Type B pancreatic cell (in vitro differentiated cells): ENCODE measurements at places on chromosomes 16 and 17. TPM values are rescaled to one million over a fixed set of nuclear protein-coding genes. Genes with fewer than 3 reads are reported as not detected.

The MGAT5B gene
- total RNA-seq, result 3.0 and 15.9 TPM in 2 replicates

DNA sequence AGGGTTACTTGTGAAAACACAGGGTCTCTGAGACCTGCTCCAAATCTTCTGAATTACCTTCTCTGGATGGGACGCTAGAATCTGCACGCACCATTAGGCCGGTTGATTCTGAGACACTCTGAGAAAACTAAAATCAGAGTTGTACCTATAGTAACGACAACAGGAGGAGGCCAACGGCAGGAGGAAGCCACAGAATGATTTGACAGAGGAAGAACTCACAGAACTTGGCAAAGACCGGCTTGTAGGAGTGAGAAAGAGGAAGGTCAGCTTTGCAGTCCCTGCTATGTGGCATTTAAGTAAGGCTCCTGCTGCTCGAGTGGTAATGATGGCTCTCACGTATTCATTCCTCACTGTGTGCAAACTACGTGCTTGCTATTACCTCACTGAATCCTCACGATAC is 483.0 kb downstream of the TMEM114 start:
- DNase-seq, result no peak

DNA sequence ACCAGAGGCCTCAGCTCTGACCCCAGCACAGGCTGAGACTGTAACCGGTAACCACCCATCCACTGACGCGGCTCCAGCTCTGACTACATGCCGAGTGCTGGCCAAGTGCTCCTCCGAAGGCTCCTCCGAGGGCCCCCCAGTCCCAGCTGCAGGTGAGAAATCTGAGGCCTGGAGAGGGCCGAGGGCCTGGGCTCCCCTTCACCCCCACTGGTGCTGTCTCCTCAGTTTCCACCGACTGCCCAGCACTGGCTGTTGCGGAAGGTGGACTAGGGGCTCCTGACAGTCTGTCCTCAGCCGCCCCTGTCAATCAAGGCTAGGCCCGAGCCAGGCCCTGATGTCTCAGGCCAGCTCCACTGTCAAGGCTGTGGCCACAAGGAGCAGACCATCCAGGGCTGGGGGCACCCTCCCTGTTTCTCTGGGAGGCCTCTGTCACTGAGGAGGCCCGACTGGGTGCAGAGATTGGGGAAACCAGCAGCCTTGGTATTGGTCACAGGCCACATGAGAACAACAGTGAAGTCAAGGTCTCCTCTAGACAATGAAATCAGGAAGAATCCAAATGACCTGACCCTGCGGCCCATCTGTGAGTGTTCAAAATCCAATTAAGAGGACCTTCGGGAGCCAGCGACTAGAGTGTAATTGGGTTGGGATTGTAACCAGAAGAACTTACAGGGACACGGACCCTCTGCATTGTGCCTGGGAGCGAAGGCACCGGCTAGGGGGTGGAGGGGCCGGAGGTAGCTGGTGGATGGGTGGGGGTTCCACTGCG is 5.1 kb downstream of the TMEM235 start:
- DNase-seq, result no peak

DNA sequence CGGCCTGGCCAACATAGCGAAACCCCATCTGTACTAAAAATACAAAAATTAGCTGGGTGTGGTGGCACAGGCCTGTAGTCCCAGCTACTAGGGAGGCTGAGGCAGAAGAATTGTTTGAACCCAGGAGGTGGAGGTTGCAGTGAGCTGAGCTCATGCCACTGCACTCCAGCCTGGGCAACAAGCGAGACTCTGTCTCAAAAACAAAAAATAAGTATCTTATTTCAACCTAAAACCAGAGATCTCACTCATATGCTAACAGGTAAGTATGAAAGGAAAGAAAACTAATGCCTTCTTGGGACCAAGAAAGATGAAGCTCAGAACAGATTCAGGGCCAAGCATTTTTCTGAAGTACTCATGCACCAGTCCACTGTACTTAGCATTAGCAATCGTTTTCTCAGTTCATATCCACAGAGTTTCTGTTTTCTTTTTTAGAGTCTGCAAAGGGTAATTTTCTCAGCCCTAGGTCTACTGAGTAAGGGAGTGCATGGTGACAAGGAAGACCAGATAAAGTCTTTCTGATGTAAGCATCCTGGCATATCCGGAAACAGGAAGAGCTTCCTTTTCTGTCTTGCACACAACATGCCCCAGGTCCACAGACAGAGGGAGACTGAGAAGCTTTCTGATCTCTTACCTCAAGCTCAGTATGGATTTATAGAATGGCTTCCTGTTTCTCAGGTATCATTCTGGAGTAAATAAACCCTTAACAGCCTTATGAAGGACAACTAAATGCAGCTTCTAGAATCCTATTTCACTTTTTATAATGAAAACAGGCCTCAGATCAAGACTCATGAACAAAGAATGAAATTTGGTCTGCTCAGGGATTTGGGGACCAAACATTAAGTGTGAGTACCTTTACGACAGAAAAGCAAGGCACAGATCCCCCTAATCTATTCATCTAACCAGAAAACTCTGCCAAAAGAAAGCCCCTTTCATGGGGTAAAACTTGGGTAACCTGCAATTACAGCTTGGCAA is 38.7 kb upstream of the FOXJ1 start:
- no peak for DNase-seq
